ENCODE measurements at places on chromosomes 12 and 14.

GRCh38 chr14:50107850-50108249, 8.5 kb downstream of the VCPKMT start:
- no peak for DNase-seq

- DNase-seq: no peak
Measured at GRCh38 chr12:44193281-44193680, 357.4 kb downstream of the TMEM117 start.

DNA sequence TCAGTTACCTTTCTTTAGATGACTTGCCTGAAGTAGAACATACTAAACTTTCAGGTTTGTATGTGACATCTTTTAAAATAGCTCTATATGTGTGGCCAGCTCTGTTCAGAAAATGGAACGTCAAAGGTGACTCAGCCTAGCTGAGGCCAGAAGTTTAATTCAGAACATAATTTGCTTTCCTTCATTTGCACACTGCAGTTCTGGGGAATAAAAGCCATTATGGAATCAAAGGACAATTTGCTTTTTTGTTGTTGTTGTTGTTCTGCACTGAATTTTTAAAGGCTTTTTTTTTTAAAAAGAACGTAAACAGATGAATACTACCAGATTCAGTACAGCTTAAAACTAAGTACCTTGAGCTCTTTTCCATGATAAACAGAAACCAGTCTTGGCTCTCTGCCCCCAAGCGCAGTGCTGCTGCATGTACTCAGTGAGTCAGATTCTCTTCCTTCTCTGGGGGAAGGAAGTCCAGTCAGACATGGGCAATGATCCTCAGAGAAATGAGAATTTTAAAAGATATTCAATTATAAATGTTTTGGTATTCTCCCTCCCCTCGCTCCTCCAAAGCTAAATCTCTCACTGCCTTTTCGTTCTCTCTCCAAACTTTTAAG, 644.2 kb downstream of the NOVA1 start:
- no peak for DNase-seq

GRCh38 chr12:17588968-17589367, 501.0 kb downstream of the RERGL start:
- DNase-seq: no peak

DNA sequence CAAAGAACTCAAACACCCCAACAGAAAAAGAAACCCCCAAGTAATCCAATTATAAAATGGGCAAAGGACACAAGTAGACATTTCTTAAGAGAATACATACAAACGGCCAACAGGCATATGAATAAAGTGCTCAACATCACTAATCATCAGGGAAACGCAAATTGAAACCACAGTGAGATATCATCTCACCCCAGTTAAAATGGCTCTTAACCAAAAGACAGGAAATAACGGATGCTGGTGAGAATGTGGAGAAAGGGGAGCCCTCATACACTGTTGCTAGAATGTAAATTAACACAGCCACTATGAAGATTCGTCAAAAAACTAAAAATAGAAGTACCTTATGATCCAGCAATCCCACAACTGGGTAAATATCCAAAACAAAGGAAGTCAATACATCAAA, 52.4 kb downstream of the CLMN start:
- no peak for DNase-seq

DNA sequence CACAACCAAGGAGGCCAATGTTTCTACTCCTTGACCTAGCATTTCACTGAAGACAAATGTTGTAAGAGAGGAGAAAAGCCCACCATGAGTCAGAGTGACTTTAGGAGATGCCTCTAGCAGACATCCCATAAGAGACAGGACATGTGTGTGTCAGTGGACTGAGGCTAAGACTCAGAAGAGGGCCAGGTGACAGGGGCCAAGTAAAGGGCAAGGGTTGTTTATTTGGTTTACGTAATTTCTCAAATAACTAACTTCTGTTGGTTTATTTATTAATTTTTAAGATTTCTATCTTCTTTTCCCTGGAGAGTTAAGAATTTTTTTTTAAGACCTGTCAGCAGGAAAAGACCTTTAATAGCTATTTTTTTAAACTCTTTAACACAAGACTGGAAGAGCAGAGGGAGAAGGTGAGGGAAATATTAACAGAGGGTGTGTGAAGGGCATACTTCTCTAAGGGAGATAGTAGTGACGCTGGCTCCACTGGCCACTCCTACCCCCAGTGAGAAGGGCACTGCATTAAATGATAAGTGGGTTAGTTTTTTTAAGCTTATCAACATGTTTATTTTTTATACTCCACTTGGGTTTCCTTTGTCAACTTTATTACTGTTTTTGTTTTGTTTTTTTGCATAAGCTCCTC, 3.4 kb downstream of the PNP start:
- no peak for DNase-seq

DNA sequence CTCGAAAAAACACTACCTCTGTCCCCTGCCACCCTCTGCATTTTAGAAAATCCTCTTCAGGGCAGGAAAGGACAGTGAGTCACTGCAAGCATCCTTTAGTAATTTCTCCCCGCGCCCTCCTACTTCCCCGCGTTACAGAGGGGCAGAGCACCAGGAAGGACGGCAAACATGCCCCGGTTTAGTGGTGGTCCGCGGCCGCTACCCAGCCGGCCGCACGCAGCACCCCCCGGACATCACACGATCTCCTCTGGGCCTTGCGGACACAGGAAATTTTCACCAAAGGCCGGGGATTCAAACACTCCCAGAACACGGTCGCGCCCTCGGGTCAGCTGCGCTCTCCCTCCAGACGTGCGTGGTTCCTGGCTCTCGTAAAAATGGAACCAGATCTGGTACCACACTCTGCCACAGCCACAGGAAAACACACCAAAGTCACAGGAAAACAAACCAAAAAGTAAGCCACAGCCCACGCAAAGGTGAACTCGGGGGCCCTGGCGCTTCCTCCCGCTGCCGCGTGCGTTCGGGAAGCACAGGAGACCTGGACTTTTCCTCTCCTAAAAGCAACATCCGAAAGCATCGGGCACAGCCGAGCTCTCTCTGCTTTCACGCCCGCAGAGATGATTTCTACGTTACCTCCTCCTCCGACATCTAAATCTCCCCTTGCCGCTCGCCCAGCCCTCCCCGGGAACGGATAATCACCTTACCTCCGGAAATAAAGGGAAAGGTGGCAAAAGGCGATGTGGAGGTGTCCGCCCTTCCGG, 839 bp downstream of the SLC38A1 start:
- DNase-seq: peak; percentile 38

- DNase-seq: no peak
Measured at GRCh38 chr14:103122585-103122946, 695 bp upstream of the TNFAIP2 start.

All from stimulated activated CD4-positive, alpha-beta T cell treated with anti-CD3 and anti-CD28 coated beads, Interleukin-12 subunit alpha, Interleukin-12 subunit beta, amount 100 ng/mL, for 4 hours (primary cell).